ENCODE measurements at places on chromosomes 5 and 9.

DNA sequence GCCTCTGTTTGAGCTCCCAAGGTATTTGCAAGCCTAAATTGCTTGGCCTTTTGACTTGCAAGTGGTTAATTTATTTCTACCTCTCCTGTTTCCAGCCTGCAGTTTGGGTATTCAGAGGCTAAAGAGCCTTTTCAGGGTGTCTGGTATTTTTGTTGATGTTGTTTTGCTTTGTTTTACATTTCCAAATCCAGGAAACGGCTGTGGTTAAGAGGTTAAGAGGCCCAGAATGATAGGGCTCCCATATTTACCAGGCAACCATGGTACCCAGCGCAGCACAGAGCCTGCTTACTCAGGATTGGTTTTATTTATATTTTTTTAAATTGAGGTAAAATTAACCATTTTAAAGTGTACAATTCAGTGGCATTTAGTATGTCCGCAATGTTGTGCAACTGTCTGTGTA, 92.1 kb downstream of the PDZD2 start:
- no peak for DNase-seq

DNA sequence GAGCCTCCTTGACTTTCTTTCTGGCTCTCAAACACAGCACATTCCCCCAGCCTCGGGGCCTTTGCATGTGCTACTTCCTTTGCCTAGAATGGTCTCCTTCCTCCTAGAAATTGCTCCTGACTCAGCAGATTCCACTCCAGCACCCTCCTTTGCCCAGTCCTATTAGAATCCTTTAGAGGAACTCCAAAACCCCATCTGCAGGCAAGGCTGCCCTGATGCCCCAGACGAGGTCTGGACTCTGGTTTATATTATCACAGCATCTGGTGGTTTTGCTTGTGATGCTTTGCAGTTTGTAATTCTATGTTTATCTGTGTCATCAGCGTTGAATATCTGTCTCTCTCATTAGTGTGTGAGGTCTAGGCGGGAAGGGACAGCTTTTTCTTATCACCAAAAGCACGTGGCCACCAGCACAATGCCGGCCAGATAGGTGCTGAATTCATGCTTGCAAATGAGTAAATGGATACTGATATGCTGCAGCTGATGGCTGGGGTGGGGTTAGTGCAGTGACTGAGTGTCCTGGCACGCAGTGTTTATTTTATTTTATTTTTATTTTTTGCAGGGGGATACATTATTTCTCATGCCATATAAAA, 30.0 kb upstream of the ANKH start:
- DNase-seq = no peak

DNA sequence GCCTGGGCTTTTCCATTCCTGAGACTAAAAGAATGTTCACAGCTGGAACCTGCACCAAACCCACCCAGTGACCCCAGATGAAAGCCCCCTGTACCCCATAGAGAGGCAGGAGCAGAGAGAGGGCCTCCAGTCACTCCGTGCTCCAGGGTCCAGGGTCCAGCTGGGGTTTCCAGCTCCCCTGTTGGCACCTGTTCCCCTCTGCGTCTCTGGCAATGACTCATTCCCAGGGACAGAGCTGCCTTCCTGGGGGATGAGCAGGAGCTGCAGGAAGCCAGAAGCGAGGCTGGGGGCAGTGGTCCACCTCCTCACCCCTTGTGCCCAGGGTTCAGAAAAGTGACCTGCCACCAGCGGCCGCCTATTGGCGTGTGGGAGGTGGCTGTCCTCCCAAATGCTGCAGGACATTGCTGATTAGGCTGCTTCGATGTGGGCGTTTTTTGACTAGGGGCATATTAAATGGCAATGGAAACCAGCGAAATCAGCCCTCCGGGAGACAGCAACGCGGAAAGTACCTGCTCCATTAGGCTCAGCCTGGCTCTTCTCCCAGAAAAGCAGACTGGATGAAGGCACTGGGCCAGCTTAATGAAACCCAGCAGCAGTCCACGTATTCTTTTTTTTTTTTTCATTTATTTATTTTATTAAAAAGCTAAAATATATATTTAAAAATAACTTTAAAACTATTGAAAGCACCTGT, 97.4 kb downstream of the DAP start:
- no peak for DNase-seq

- DNase-seq = no peak
These were observed 157.5 kb downstream of the MAPKAP1 start for GRCh38 chr9:125549465-125549871.

GRCh38 chr9:101718192-101718591, 20.3 kb downstream of the GRIN3A start:
- no peak for DNase-seq

DNA sequence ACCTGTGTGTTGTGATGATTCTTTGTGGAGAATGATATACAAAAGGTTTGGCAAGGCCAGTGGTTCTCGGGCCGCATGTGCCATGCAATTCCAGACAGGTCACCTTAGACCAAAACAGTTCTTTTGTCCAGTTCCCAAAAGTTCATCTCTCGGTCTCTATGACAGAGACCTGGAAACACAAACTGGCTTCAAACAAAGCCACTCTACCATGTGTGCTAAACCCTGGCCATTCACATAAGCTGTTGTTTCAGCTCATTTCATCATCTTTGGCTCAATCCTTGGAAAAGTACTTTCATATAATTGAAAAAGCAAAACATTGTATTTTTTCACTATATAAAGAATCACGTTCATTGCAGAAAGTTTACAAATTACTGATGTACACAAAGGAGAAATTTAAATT, 210.5 kb upstream of the SEMA6A start:
- DNase-seq = no peak
